Hindlimb muscle (tissue), 1 donor: ENCODE measurements at places on chromosomes 11 and 22.

GRCh38 chr11:130692220-130692619, 224.1 kb downstream of the SNX19 start:
- DNase-seq = no peak

GRCh38 chr11:99015634-99016454, 4.9 kb upstream of the CNTN5 start:
- DNase-seq = peak; percentile 55

DNA sequence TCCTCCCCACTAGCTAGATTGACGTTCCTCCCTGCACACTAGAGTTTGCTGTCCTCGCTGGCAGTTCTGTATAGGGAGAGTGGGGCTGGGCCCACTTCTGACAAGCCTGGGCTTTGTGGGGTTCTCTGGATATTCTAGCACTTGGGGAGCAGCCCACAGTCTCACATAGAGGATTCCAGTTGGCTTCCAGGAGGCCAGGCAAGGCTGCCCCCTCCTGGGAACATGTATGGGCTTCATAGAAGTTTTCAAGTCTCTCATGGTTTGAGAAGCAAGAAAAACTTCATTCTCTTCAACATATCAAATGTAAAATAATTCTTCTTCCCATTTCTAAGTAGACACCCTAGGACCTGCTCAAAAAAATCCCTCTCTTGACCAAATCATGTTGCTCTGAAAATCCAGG, 87.5 kb downstream of the NAV2 start:
- no peak for DNase-seq

GRCh38 chr11:94513091-94513490, 830 bp downstream of the C11orf97 start:
- DNase-seq = no peak

- no peak for DNase-seq
These were observed 92.4 kb downstream of the ISX start for GRCh38 chr22:35158336-35158735.

DNA sequence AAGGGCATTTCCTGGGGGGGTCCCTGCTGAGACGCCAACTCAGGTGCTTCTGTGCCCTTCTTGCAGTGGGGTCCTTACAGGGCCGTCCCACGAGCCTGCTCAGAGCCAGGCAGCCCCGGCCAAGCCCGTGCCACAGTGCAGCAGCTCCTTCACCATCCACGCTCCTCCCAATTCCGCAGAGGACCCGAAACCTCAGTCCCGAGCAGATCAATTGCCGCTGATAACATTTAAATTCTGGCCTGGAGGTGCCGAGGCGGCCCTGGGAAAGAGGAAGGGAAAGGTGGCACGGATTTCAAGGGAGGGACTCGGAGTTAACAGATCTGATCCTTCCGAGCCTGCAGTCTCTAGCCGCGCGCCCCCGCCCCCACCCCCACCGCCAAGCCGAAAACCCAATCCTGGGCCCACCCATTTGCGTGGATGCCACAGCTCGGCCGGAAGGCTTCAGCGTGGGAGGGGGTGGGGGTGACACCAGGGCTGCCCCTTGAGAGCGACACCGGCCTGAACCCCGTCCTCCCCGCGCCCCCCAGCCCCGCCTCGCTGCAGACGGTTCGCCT, 32.3 kb upstream of the JAM3 start:
- DNase-seq = no peak

DNA sequence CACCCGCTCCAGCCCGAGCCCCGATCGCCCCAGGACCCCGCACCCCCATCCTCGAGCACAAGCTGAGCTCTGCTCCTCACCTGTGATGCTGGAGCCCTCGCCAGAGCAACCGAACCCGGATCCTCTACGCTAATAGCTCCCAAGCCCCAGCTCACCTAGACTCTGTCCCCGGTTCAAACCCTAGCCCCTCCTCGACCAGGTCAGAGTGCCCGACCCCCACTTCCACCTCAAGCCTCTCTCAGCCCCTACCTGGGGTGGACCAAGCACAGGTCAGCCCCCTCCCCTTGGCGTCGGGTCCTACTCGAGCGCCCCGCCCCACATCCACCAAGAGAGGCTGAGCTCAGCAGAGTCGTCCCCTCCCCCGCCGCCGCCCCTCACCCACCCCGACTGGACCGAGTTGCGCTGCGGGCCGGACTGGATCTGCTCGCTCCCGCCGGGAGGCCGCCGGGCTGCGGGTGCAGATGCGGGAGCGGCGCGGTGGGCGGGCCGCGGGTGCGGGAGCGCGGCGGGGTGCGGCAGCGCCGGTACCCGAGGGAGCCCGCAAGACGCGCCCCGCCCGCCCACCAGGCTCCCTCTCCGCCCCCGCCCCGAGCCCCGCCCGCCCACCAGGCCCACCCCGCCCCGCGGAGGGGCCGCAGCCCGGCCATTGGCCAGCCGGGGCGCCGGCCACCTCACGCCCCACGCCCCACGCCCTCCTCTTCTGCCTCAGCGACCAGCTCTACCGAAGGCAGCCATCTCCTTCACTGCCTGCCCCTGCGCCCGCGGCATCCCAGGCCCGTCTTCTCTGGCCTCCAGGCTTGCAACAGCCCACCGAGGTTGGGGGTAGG, 577 bp upstream of the DKK3 start:
- no peak for DNase-seq

DNA sequence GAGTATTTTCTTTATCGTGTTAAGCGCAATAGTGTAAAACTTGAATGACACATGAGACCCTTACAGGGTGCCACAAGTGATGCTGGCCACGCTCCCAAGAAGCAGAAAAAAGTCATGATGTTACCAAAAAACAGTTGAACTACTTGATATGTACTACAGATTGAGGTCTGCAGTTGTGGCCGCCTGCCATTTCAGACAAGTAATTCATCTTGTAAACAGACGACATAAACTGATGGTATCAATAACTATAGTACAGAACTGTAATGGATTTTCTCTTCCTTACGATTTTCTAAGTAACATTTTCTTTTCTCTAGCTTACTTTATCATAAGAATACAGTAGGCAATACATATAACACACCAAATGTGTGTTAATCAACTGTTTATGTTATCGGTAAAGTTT, 5.5 kb downstream of the CD59 start:
- DNase-seq = no peak
